ENCODE measurements at places on chromosomes 5 and 9.
A peak's percentile ranks its signal among the peaks of the same experiment; 100 is the strongest.

DNA sequence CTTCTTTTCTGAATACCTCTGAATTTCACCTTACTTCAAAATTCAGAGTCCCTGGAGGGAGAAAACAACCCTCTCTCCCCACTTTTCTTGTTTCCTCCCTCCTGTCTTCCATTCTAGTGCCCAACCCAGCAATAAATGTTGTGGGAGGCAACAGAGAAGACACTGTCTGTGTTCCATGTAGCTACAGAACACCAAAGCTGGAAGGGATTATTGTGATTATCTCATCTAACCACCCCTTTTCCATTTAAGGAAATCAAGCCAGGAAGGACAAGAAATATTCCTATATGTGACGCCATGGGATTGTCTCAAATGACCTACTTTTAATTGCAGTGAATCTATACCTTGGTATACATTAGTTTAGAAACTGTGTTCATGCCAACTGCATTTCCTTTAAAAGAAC is 476.6 kb upstream of the TNC start:
- no peak for DNase-seq

DNA sequence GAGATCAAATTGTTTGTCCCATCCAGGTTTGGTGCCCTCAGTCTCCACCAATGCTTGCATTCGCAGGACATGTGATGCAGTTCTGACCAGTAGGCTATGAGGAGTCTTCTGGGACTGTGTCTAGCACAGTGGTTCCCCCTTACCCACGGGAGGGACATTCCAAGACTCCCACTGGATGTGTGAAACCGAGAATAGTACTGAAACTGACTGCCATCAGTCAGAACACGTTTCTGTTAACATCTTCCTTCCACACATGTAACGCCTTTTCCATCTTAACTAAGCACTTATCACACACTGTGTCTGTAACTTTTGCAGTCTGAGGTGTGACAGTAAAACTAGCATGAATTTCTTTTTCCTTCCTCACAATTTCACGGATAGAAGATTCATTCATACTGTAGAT is 74.7 kb downstream of the PTTG1 start:
- DNase-seq = no peak

DNA sequence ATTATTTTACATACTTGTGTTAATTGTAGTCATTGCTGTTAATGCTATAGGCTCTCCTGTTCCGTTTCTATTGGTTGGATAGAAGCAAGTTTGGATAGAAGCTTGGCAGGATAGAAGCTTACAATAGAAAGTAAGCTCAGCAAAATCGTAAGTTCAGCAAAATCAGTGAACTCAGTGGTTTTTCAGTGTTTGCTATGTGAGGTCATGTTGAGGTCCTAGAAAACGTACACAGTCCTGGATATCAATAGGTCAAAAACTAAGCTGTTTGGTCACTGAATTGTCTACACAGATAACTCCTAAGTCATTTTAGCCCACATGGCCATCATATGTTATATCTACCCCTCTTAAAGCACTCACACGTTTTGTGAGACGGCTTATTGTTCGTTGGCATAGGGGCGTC is 299.4 kb downstream of the MAN2A1 start:
- no peak for DNase-seq

DNA sequence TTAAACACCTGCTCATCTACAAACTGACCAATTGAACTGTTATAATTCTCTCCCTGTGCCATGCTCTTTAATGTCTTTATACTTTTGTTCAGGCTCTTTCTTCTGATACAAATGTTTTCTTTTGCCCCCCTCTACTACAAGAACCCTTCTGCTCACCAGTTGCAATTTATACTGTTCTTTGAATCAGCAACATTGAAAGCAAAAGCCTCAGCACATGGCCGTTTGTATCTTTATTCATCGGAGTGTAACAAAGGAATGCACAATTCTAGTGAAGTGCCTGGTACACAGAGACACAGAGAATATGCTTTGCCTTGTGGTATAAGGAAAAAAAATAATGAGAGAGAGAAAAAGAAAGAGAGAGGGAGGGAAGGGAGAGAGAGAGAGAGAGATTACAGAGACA is 547.1 kb downstream of the CDH12 start:
- no peak for DNase-seq

DNA sequence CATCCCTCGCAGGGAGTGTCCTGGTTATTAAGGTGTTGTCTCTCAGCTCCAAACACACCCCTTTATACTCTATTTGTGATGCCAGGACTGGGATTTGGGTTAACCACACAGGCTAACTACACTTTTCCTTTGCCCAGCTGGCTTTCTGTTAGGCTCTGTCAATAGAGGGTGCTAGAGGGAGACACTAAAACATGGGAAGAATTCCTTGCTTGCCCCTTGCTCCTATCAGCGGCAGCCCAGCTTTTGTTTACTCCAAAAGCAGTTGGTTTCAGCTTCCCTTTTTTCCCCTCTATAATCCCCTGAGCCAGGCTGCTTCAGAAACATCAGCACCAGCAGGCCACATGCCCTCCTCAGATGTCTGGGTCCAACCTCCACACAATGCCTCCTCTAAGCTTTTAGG is 297.1 kb downstream of the KCTD16 start:
- peak; percentile 79 for DNase-seq

DNA sequence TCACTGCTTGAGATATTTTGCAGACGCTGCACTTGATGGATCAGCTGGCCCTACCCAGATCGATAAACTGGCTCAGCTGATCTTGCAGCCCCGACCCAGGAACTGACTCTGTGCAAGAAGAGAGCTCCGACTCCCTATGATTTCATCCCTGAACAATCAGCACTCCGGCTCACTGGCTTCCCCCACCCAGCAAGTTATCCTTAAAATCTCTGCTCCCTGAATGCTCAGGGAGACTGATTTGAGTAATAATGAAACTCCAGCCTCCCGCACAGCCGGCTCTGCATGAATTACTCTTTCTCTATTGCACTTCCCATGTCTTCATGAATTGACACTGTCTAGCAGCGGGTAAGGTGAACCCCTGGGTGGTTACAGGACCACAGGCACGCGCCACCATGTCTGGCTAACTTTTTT is 16.9 kb upstream of the NANS start:
- DNase-seq = no peak

DNA sequence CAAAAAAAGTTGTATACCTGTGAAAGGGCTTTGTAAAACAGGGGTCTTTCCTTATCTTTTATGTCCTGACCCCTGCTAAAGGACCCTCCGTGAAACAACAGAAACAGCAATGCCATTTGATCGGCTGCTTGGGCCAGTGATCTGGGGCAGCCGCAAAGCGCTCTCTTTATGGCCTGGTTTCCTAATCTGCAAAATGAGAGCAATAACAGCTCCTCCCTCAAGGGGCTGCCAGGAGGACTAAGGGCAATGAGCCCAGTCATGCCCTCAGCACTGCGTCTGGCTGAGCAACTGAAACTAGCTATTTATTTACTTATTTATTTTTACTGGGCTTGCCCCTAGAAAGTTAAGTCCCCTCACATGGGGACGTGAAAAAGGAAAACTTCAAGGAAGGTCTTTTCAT is 18.3 kb downstream of the CMBL start:
- DNase-seq = no peak

GRCh38 chr5:91207248-91207647 is 175.9 kb downstream of the ARRDC3 start:
- no peak for DNase-seq

- DNase-seq = no peak
These were observed 70.3 kb upstream of the ATP10B start for GRCh38 chr5:160922311-160922710.

- DNase-seq = no peak
These were observed 1.2 kb upstream of the REXO4 start for GRCh38 chr9:133419005-133419404.

GRCh38 chr5:180332051-180332517 is 21.1 kb downstream of the GFPT2 start:
- peak; percentile 22 for DNase-seq

- no peak for DNase-seq
These were observed 165.4 kb upstream of the LHFPL2 start for GRCh38 chr5:78813906-78814530.

DNA sequence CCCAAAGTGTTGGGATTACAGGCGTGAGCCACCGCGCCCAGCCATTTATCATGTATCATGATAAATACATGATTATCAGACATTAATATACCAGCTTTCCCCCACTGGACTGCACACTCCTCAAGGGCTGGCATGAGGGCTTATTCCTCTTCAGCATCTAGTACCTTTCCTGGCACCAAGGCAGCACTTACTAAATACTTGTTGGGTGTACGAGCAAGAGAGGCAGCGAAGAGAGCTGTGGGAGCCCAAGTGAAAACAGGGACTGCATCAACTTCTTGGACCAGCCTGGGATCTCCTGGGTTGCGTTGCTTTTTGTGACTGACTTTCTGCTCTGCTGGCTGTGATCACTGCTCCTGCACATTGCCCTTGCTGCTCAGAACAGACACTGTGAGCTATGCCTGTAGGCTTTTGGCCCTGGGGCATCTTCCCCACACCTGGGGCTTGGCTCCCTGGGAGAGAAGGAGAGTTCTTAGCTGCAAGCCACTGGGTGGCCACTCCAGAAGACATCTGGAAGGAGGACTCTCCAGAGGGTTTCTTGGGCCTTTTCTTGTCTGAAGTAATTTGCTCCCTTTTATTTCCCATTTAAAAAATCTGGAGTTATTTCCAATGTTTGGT is 224.3 kb downstream of the NR3C1 start:
- no peak for DNase-seq

DNA sequence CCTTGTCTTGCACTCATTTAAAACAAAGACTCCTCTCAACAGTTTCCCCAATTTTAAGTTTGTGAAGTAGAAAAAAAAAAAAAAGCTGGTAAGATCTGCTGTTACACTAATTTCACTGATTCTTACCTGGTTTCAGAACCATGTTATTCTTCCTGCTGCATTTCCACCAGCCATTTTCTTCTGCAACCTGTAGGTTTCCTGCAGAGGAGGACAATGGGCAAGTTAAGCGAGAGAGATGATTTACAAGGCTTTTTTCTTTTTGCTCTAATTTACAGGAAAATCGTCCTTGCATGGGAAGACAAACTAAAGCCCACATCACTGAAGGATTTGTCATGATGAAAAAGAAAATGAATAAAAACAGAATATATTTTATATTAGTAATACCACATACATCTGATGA is 86.0 kb upstream of the SMARCA2 start:
- DNase-seq = no peak

DNA sequence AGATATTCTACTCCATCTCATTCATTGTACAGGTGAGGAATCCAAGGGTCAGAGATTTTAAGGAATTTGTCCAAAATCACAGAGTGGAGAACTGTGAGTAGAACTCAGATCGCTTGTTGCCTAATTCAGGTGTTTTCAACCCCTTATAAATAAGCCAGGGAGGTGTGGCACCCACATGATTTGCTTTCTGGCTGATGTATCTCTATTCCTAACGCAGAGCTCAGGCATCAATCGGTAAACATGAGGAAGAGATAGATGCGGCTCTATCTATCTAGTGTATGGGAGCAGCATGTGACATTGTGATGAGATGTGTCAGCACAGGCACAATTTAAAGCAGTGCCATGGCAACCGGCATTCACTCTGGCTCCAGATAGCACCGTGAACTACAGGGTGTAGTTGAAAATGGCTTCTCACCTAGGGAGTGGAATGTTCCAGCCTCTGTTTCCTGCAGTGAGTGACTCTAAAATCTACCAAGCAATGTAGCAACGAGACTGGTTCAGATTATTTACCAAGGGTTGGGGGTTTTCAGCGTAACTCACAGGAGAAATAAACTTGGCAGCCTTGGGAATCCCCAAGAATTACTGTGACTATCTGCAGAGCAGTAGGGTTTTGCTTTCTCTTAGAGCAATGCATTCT is 53.4 kb upstream of the SUB1 start:
- peak; percentile 69 for DNase-seq

DNA sequence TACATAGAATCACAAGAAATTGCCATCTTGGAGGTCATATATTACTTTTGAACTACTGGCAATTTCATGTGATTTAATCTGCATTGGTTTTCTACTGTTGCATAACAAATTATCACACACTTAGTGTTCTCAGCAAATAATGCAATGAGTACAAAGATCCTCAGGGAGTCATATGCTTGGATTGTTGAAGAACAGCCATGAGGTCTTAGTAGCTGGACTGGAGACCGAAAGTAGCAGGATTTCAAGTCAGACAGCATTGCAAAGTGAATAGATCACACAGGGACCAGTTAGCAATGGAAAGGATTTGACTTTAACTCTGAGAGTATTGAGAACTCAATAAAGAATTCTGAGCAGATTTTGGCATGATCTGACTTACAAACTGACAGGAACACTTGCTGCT is 32.2 kb upstream of the FRMD3 start:
- no peak for DNase-seq

DNA sequence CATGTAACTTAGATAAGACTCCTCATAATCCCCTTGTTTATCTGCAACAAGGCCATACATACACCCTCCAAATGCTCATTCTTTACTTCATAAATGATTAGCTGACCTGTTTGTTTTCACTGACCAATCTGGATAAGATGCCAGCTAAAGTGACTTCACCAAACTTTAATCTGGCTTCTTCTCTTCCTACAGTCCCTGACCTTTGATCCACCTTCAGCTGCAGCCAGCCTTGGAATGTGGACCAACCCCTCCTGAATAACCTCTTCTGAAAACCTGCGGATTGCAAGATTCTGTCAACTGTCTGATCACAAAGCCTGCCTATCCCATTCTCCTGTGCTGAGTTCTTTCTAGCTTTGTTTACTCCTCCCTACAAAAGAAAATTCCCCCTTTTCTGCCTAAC is 476.8 kb downstream of the LRRC70 start:
- no peak for DNase-seq

- no peak for DNase-seq
These were observed 67.8 kb downstream of the FGF1 start for GRCh38 chr5:142618130-142618523.

- DNase-seq = no peak
These were observed 69.6 kb downstream of the IL31RA start for GRCh38 chr5:55920784-55921183.

- no peak for DNase-seq
These were observed 69.3 kb downstream of the COL15A1 start for GRCh38 chr9:99012957-99013512.

DNA sequence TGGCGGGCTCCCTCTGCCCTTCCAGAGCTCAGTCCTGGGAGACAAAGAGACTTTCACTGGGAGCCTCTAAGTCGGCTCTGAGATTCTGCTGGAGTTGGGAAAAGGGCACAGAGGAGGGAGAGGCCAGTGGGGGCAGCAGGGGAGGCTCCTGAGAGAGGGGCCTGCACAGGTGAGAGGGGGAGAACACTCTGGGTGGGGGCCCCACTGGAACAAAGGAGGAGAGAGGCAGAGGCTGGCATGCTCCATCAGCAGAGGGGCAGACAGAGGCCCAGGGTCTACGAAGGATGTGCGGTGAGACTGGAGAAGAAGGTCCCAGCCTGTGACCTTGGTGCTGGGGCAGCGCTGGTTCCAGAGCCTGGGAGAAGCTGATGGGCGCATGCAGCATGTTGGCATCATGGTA is 8.9 kb downstream of the TCF7 start:
- DNase-seq = no peak

DNA sequence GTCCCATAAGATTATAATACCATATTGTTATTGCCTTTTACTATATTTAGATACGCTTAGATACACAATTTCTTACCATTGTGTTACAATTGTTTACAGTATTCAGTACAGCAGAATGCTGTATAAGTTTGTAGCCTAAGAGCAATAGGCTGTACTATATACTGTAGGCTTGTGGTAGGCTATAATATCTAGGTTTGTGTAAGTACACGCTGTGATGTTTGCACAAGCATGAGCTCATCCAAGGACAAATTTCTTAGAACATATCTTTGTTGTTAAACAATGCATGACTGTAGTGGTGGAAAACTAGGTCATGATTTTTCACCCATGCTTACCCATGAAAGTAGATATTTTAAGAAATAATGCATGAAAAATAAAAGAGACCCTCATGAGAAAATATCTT is 509.4 kb upstream of the CDH18 start:
- no peak for DNase-seq
